GM13976 (cell line): ENCODE measurements at places on chromosomes 13 and 19.
A peak's percentile ranks its signal among the peaks of the same experiment; 100 is the strongest.

DNA sequence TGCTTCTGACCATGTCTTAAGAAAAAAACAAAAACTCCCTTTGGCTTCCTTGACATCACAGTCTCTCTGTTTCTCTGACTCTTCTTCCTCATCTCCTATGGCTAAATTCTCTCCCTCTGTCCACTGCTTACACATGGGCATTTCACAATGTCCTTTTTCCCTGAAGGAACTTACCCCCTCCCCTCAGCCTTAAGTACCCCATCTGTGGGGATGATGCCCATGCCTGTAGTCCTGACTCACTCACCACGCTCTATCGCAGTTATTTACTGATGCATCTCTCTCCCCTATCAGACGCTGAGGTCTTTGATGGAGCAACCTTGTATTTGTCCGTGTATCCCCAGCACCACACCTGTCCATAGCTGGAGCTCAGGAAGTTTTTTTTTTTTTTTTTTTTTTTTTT lies 32.4 kb downstream of the ACTN4 start:
- DNase-seq: no peak

- peak; percentile 71 for DNase-seq
These were observed 20.7 kb downstream of the TNFSF11 start for GRCh38 chr13:42594481-42595252.

GRCh38 chr13:50927701-50928100 lies 18.1 kb downstream of the RNASEH2B start:
- DNase-seq: no peak

DNA sequence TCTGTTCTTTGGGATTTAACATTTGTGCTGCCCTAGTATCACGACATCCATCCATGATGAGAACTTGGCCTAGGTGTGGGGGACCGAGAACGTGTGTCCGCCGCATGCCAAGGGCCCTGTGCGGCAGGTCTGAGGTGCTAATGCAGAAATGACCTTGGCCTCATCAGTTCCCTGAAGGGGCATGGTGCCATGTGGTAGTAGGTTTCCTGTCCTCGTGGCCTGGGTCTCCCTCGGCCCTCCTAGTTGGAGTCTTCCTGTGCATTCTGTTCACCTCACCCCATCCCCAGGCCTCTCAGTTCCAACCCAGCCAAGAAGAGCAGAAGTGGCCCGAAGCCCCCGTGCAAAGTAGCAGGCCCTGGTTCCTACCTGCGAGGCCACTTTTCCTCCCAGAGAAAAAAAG lies 59.8 kb downstream of the GGACT start:
- no peak for DNase-seq

DNA sequence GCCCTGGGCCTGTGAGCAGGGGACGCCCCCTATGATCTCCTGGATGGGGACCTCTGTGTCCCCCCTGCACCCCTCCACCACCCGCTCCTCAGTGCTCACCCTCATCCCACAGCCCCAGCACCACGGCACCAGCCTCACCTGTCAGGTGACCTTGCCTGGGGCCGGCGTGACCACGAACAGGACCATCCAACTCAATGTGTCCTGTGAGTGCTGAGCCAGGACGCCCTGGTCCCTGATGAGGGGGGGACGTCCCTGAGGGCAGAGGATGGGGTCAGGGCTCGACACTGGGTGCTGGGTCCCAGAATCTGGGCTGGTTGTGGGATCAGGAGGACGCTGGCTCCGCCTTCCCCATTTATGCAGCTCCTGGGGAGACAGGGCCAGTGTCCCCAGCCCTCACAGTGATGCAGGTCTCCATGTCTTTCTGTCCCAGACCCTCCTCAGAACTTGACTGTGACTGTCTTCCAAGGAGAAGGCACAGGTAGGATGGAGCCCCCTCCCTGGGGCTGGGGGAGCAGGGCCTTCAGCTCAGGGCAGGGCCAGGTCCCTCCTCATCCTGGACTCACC lies 2.5 kb downstream of the SIGLEC7 start:
- no peak for DNase-seq

- DNase-seq: no peak
These were observed 92.3 kb upstream of the STARD13 start for GRCh38 chr13:33377825-33378224.

DNA sequence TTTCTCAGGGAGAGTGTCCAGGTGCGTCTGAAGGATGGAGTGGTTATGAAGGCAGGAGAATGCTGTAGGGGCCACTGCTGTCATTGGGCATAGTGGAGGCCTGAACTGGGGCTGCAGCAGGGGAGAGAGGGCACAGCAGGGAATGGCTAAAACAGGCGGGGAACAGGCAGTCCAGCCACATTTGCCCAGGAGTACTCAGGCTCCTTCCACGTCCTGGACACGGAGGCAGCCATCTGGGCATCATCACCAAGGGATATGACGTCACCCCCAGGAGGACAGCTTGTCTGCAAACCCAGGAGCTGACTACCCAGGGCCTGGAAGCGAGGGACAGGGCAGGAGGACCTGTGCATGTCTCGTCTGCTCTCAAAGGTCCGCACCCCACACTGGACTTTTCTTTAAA lies 22.2 kb downstream of the VSTM2B start:
- DNase-seq: no peak

DNA sequence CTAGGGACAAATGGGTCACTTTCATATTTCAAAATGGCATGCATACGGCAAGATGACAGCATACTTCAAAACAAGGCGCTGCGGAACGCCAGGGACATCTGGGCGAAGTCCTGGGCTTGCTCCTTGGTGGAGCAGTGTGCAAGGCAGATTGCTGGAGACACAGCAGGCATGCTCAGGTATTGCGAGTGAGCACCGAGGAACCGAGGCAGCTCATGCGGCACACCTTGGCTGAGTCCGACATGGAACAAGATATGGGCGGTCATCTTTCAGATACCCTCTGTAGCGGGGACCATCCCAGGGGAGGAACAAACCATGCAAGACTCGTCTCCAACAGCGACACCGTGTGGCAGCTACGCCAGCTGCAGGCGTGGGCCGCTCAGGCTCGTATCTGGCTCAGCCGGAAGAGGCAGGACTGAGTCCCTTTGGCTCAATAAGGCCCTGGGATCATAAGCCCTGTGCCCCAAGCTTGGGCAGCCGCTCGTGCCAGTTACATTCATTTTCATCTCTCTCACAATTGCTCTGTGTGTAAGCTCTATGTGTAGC lies 112.4 kb downstream of the NUFIP1 start:
- DNase-seq: no peak

- DNase-seq: no peak
These were observed 52.1 kb upstream of the ARHGEF7 start for GRCh38 chr13:111062966-111063365.

DNA sequence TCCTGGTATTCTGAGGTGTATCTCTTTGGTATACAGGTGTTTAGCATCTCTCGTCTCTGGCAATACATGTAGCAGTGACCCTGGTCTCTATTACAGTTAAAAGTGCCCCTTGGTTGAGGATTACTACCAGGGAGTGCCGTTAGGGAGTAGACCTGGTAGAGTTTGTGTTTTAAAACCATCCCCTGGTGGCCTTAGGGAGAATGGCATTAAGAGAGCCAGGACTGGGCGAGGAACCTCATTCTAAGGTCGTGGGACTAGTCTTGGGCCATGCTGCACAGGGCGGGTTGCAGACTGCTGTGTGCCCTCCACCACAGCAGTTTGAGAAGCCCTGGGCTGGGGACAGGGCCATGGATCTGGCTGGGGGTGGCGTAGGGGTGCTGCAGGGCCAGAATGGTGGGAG lies 35.0 kb downstream of the B3GLCT start:
- no peak for DNase-seq

DNA sequence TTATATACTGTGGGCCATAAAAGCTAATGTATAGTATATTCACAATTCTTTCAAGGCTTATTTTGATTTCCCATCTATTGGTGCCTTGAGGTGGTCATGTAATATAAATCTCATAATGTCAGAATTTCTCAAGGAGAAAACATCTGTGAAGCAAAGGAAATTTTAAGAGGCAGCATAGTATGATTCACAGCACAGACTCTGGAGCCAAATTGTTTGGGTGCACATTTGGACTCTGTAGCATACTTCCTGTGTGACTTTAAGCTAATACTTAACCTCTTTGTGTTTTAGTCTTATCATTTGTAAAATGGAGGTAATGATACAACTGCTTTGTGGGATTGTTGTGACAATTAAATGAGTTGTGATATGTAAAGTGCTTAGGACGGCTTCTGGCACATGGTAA lies 67.6 kb downstream of the PIBF1 start:
- no peak for DNase-seq

- no peak for DNase-seq
These were observed 167.5 kb upstream of the HTR2A start for GRCh38 chr13:47064381-47064780.

GRCh38 chr13:114066956-114067355 lies 65.5 kb downstream of the RASA3 start:
- DNase-seq: no peak

DNA sequence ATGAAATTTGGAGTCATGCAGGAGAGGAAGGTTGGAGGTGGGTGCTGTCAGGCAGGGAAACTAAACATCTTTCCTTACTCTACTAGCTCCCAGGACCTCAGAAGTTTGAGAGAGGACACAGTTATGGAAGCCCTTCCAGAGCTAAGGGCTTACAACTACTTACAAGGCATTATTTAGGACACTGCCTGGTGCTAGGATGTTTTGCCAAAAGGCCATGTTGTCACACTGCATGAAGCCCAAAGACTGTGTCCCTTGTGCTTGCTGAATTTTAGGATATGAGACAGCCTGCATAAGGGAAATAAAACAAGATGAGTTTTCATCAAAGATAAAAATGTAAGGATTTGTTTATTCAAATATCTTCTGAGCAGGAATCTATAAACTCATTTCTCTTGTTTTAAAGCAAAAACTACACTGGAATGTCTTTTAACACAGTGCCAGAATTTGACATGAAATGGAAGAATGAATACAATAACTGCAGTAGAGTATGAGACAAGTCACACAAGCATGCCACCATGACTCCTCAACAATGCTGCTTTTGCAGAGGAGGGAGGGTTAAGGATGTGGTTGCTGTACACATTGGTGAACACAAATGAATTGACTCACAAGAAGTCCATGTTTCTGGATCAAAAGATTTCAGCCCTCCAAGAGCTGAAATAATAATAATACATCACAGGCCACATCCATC lies 258.4 kb downstream of the SPRY2 start:
- no peak for DNase-seq

- DNase-seq: no peak
These were observed 890.0 kb downstream of the UQCRFS1 start for GRCh38 chr19:28322945-28323344.

DNA sequence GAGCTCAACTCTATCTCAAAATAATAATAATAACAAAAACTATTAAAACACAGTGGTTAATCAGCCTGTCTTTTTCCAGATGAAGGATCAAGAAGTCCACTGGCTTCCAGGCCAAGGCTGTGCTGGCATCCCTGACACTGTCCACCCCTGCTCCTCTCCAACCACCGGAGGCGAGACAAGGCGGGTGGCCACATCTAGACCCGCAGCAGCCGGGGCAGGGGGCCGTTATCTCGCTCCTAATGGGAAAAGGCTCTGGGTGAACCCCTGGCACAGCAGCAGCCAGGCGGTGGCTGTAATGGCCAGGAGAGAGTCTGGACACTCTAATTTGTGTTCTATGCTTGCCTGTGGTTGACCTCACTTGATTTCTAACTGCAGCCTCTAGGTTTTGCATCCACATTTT lies 158.0 kb upstream of the SOX1 start:
- no peak for DNase-seq

DNA sequence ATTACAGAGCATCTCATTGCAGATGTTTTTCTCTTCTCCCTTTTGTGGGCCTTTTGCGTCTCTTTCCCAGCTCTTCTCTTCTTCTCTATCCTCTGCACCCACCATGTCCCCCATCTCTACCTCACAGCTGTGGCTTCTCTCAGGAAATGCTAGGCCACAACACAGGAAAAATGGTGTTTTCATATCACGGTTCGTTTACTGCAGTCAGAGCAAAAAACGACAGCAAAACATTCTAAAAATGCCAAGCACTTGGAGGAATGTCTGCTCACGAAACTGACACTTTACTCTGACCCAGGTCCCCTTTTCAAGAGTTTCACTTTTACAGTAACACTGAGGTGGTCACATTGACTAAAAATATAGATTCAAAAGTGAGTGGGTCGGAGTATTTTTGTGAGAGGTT lies 152.2 kb downstream of the DCT start:
- peak; percentile 58 for DNase-seq

DNA sequence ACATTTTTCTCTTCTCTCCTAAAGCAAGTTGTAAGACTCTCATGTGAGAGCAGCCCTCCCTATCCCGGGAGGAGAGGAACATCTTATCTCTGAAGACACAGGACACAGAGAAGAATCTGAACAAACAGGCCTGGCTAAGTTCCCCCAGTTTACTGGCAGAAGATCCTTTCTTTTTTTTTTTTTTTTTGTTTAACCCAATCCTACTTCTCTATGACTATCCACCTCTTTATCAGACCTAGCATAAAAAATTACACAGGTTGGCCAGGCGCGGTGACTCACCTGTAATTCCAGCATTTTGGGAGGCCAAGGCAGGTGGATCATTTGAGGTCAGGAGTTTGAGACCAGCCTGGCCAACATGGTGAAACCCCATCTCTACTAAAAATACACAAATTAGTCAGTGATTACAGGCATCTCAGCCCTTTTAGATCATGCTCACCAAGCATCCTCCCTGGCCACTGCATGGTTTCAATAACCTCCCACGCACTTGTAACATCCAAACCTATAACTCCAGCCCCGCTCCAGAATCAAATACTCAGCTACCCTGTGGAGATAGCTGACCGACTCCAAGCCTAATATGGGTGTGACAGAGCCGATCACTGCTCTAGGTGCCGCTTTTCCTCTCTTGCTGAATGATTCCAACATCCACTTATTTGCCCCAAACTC lies 27.3 kb upstream of the MUC16 start:
- no peak for DNase-seq

- DNase-seq: no peak
These were observed 140.1 kb upstream of the FRY start for GRCh38 chr13:31891472-31891871.

DNA sequence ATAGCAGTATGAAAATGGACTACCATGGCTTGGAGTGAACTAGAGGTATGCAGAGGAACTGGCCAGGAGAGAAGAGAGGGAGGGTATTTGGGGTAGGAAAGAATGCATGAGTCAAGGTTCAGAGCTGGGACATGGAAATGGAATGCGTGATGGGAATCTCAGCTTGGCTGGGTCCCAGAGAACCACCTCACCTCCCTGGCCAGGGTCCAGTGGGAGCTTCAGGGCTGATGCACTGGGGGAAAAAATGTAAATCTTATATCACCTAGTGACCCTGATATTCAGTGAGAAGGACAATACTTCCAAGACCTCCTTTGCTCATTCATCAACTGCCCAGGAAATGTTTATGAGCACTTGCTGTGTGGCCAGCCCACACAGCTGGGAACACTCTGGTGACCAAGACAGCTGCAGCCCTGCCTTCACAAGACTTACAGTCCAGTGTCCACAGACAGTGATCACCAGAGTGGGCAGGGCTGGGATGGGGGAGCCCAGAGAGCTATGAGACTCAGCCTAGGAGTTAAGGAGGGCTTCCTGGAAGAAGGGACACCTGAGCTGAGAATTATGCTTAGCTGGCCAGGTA lies 12.8 kb downstream of the IGSF23 start:
- DNase-seq: no peak

GRCh38 chr13:49503951-49504350 lies 8.2 kb downstream of the PHF11 start:
- no peak for DNase-seq
